ENCODE measurements at places on chromosomes 1 and 21. TPM values are rescaled to one million over a fixed set of nuclear protein-coding genes. Genes with fewer than 3 reads are reported as not detected.

RRP1 gene
- total RNA-seq = 12.3 TPM

XKR8 gene
- total RNA-seq = 2.5 TPM

MMP23B gene
- total RNA-seq = 0.74 TPM

TRIM17 gene
- 2.2 TPM for total RNA-seq

ITPKB gene
- 6.1 TPM for total RNA-seq

TRABD2B gene
- under 0.01 TPM for total RNA-seq

BARHL2 gene
- total RNA-seq = not detected

VANGL2 gene
- total RNA-seq = 19.4 TPM

BGLAP gene
- total RNA-seq = 0.25 TPM

SYTL1 gene
- total RNA-seq = 0.25 TPM

OR2M3 gene
- under 0.01 TPM for total RNA-seq

CELA3B gene
- total RNA-seq = not detected

CYP4A11 gene
- total RNA-seq = under 0.01 TPM

OR2AK2 gene
- not detected for total RNA-seq

CA6 gene
- not detected for total RNA-seq

Data from temporal lobe (tissue), 4 donors.